HEK293T (cell line): ENCODE measurements at places on chromosomes 11 and 22.

GRCh38 chr22:22031183-22031945, 48.8 kb upstream of the TOP3B start:
- DNase-seq: no peak

DNA sequence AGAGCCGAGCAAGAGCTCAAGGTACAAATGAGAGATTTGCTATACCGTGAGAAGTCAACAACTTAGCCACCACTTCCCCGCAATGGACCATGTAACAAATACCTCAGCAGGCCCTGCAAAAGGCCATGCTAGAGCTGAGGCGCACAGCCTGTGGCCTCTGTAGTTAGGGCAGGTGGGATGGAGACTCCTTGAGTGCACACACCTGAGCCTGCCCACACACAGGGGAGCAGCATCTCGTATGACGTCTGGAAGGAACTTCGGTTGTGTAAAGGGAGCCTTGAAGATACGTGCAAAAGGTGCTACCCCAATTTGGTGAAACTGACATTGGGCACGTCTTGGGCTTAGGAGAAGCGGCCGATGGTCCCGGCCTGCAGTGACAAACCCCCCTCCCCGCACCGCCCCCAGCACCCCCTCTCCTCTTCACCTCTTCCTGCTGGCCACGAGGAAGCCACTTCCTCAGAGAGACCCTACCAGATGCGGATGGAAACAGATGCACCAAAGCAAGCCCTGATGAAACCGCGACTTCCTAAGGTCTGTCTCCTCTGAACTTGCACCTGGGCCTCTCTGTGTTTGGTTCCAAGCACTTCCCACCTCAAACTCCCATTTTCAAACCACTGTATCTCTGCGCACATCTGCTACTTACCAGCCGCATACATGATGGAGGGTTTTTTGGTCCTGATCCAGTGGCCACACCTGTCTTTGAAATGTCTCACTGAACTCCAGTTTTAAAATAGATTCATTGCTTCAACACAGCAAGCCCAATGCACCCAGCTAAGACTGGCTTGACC, 10.6 kb downstream of the CDPF1 start:
- DNase-seq: no peak

DNA sequence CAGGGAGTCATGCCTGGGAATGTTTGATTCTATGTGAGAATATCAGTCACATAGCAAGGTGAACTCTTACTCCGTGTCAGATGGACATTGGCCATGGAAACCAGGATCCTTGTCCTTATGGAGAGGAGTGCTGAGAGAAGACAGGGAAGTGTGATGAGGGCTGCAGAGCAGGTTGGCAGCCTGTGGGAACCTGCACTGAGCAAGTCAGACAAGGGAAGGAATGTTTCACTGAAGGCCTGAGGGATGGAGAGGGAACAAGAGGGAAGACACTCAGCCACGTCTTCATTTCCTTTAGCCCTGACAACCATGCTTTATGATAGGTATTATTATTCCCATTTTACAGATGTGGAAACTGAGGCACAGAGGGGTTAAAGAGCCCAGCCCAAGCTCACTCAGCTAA, 38.4 kb upstream of the HORMAD2 start:
- no peak for DNase-seq

DNA sequence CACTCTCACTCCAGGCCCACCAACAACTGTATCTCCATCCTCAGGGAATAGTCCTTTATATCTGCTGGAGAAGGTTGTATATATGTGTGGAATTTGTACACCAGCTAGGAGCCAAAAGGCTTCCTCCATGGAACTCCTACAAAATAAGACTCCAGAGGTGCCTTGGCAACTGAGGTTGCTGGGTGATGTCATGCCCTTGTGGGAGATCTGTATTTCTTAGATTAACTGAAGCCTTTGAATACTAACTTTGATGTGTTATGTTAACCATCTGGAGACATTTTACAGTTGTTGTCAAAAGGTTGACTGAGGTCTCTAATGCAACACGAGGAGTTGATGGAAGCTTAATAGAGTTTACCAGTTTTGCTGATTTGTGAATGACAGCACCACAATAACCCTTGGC, 139.5 kb upstream of the TTC12 start:
- no peak for DNase-seq

GRCh38 chr11:78100261-78100660, 20.6 kb upstream of the NDUFC2 start:
- no peak for DNase-seq

DNA sequence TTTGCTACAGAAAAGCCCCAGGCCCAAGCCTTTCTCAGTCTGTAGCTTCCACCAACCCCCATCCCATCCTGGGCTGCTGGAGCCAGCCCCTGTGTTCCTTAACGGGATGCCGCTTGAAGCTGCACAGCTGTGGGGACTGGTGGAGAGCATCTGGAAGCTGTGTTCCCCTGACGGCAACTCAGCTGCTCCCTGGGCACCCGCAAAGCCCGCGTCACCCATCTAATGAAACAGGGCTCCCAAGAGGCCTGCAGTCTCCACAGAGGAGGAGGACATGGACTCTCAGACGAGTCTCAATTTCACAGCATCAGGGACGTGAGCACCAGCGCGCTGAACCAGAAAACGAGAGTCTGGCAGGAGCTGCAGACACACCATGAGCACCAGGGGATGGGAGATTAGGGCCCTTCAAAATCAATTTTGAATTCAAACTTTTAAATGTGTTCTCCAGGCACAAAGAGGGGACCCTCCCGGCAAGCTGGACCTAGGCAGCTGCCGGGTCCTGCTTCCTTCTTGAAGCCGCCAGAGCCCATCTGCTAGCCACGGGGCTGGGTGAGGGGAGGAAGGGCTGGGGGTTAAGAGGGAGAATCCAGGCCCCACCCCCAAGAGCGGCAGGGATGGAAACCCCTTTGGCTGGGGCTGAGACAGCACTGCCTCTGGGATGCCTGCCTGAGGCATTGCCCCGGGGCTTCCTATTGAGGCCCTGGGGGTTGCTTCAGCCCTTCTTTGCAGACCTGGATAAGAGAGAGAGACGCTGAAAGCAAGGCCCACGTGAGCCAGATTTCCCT, 21.0 kb downstream of the LMO1 start:
- no peak for DNase-seq

DNA sequence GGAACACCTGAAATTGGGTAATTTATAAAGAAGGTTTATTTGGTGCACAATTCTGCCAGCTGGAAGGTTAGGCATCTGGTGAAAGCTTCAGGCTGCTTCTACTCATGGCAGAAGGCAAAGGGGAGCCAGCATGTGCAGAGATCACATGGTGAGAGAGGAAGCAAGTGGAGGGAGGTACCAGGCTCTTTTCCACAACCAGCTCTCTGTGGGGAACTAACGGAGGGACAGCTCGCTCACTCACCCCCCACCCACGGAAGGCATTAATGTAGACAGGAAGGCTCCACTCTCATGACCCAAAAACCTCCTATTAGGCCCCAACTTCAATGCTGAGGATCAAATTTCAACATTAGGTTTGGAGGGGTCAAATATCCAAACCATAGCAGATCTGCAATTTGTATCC, 75.6 kb upstream of the ARHGAP32 start:
- DNase-seq: no peak

DNA sequence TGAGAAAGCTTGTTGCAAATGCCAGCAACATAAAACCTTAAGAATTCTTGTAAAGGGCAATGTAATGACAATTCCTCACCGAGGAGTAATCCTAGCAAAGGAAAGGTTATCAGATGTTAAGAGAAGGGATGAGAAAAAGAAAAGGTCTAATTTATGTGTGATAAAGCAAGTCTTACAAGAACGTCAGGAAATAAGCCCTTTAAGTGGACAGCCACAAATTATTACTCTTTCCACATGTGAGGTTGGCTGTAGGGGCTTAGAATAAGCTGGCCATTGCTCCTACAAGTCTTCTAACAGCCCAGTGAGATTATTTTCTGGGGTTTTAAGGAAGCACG, 9.3 kb downstream of the LAYN start:
- no peak for DNase-seq
